ENCODE measurements at places on chromosomes 4 and X. TPM values are rescaled to one million over a fixed set of nuclear protein-coding genes. Genes with fewer than 3 reads are reported as not detected.
A peak's percentile ranks its signal among the peaks of the same experiment; 100 is the strongest.

LRCH2 gene
- total RNA-seq = 5.8 TPM

GRCh38 chrX:48826135-48826875, at the start of gene ERAS:
Gene ERAS, plus strand, starts transcription at chrX:48826513. Its CDS starts 2,611 bp downstream, at chrX:48829124.
- no peaks in the 10 kb centered on the region for H3K4me1 ChIP-seq
- H3K4me3 ChIP-seq = no peak within 1 kb of the TSS
- no peak within 1 kb of the TSS for H3K27ac ChIP-seq
- H3K36me3 ChIP-seq = no peaks in the 10 kb centered on the region

DNA sequence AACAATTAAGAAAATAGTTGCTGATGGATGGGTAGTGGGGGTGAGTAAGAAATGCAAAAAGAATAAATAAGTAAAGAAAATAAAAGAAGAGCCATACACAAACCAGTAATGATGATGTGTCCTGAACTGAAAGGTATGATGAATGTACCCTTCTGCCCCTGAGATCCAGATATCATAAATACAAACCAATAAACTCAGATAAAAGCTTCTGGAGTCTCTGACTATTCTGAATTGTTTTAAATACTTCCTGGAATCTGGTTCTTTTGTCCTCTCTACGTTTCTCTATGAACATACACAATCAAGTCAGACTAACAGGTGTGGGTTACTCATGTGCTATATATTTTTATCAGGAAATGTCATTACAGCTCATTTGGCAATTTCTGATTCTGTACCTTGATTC, 153.4 kb downstream of the PPP1R2C start:
- H3K27me3 ChIP-seq = no peaks in the 10 kb centered on the region
- no peaks in the 10 kb centered on the region for H3K4me1 ChIP-seq
- no peak overlapping the region for H3K4me3 ChIP-seq
- H3K36me3 ChIP-seq = no peaks in the 10 kb centered on the region
- no peak overlapping the region for H3K27ac ChIP-seq
- no peak for DNase-seq

GRCh38 chr4:10336471-10336870, 120.8 kb downstream of the ZNF518B start:
- DNase-seq = no peak
- no peaks in the 10 kb centered on the region for H3K36me3 ChIP-seq
- no peak overlapping the region for H3K27ac ChIP-seq
- H3K4me1 ChIP-seq = no peaks in the 10 kb centered on the region
- H3K27me3 ChIP-seq = no peaks in the 10 kb centered on the region

- no peak overlapping the region for H3K4me3 ChIP-seq
- H3K27ac ChIP-seq = no peak overlapping the region
- DNase-seq = no peak
- no peaks in the 10 kb centered on the region for H3K36me3 ChIP-seq
Observed at GRCh38 chr4:54096295-54096962, 3.5 kb upstream of the GSX2 start.

DNA sequence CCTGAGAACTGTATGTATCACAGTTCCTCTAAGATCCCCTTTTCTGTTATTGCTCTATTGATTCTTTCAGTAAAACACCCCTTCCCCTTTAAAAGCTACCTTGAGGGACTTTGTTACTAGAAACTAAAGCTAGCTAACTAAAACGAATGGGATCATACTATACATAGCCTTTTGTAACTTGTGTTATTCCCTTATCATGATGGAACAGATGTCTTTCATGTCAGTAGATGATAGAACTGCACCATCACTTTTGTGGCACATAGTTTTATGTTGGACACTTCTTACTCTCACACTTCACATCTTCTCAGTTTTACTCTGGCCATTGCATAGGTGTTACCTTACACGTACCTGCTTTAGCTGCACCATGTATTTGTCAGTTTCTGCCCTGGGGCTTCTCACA, 46.6 kb upstream of the PGRMC2 start:
- no peaks in the 10 kb centered on the region for H3K27me3 ChIP-seq
- no peak overlapping the region for H3K27ac ChIP-seq
- DNase-seq = no peak
- no peak overlapping the region for H3K4me3 ChIP-seq

PAGE4 gene
- not detected for total RNA-seq

DNA sequence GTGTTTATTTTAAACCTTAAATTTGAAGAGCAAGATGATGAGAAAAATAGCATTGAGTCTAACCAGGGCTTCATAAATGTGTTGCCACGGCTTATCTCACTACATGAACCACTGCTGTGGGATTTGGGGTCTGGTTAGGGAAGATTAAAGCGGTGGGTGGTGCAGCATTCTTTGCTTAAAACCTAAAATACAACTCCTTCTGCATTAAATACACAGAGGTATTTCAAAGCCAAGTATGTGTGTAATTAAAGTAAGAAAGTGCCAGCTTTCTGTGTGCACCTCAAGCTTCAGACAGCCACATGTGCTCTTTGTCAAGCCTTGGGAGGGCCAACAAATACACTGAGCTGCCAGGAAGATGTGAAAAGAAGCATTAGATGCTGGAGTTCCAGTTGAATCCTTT, 128.0 kb downstream of the CPE start:
- H3K4me1 ChIP-seq = peaks cover 11% of the 10 kb centered on the region
- no peaks in the 10 kb centered on the region for H3K27me3 ChIP-seq
- H3K27ac ChIP-seq = no peak overlapping the region
- no peak overlapping the region for H3K4me3 ChIP-seq

DNA sequence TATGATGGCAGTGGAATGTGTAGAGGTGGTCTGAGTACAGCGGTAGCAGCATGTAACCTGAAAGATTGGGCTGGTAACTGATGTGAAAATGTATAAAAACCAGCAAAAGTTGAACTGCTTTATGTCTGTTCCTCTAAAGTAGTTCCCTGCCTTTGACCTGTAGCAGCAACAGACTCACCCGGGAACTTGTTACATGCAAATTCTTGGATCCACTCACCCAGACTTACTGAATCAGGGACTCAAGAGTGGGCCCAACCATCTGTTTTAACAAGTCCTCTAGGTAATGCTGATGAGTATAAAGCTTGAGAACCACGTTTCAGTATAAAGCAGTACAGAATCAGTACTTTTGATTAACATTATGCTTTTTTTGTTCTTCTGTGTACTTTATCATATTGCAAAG, 84.7 kb downstream of the RAP1GDS1 start:
- H3K4me1 ChIP-seq = peaks cover 4% of the 10 kb centered on the region
- H3K27me3 ChIP-seq = no peaks in the 10 kb centered on the region
- DNase-seq = no peak

- H3K36me3 ChIP-seq = no peaks in the 10 kb centered on the region
- no peak overlapping the region for H3K4me3 ChIP-seq
- DNase-seq = no peak
- no peaks in the 10 kb centered on the region for H3K27me3 ChIP-seq
- no peaks in the 10 kb centered on the region for H3K4me1 ChIP-seq
- no peak overlapping the region for H3K27ac ChIP-seq
Observed at GRCh38 chr4:115688961-115689360, 575.5 kb upstream of the NDST4 start.

GRCh38 chr4:13538427-13538973, 5.8 kb downstream of the NKX3-2 start:
- no peak for DNase-seq
- peaks cover 98% of the 10 kb centered on the region for H3K27me3 ChIP-seq
- H3K27ac ChIP-seq = no peak overlapping the region
- no peak overlapping the region for H3K4me3 ChIP-seq
- H3K4me1 ChIP-seq = peaks cover under 1% of the 10 kb centered on the region
- no peaks in the 10 kb centered on the region for H3K36me3 ChIP-seq

SLITRK4 gene
- 3.7 TPM for total RNA-seq

CT47B1 gene
- total RNA-seq = not detected

POLR2B gene
- 135 TPM for total RNA-seq

GRCh38 chrX:100413229-100413628, 3.2 kb upstream of the PCDH19 start:
- H3K4me3 ChIP-seq = no peak overlapping the region
- H3K4me1 ChIP-seq = no peaks in the 10 kb centered on the region
- H3K36me3 ChIP-seq = no peaks in the 10 kb centered on the region
- no peak overlapping the region for H3K27ac ChIP-seq
- DNase-seq = peak; percentile 10

GRCh38 chrX:155279873-155280272, 15.6 kb upstream of the RAB39B start:
- no peaks in the 10 kb centered on the region for H3K36me3 ChIP-seq
- no peaks in the 10 kb centered on the region for H3K27me3 ChIP-seq
- no peak for DNase-seq
- H3K4me1 ChIP-seq = no peaks in the 10 kb centered on the region
- no peak overlapping the region for H3K4me3 ChIP-seq

CSAG2 gene
- total RNA-seq = not detected

GRCh38 chr4:152399246-152399645, 136.6 kb downstream of the FBXW7 start:
- no peak for DNase-seq
- no peaks in the 10 kb centered on the region for H3K27me3 ChIP-seq

- H3K27ac ChIP-seq = no peak overlapping the region
- H3K4me3 ChIP-seq = no peak overlapping the region
- peak; percentile 22 for DNase-seq
- no peaks in the 10 kb centered on the region for H3K27me3 ChIP-seq
- H3K4me1 ChIP-seq = no peaks in the 10 kb centered on the region
- H3K36me3 ChIP-seq = no peaks in the 10 kb centered on the region
Observed at GRCh38 chrX:132292793-132293192, 73.5 kb upstream of the RAP2C start.

HEPH gene
- total RNA-seq = 83.9 TPM

- peak; percentile 100 for DNase-seq
- H3K27ac ChIP-seq = peak overlapping the region; percentile 77
- H3K4me1 ChIP-seq = peaks cover 14% of the 10 kb centered on the region
Observed at GRCh38 chr4:107896158-107896645, 35.1 kb upstream of the CYP2U1 start.

DNA sequence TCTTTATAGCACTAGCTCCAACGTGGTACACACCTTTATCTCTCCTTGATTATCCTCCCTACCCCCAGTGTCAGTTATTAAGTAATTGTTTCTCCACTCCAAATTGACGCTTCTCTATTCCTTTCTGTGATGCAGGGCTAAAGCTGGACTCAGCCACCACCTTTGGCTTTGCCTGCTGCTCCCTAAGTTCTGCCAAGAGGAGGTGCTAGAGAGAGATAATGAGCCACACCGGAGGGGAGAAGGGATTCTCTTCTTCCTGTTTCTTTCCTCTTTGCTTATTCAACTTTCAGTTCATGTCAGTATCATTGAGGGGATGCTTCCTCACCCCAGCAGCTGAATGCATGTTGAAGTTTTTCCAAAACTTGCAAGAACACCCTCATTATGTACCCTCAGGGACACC, 176.5 kb downstream of the GBA3 start:
- H3K36me3 ChIP-seq = no peaks in the 10 kb centered on the region
- H3K27me3 ChIP-seq = no peaks in the 10 kb centered on the region
- H3K4me1 ChIP-seq = no peaks in the 10 kb centered on the region
- no peak for DNase-seq
- no peak overlapping the region for H3K27ac ChIP-seq

RTL3 gene
- 1.7 TPM for total RNA-seq

TMEM150C gene
- total RNA-seq = 0.95 TPM

ARMCX1 gene
- 17.9 TPM for total RNA-seq

ETDA gene
- total RNA-seq = not detected

DNA sequence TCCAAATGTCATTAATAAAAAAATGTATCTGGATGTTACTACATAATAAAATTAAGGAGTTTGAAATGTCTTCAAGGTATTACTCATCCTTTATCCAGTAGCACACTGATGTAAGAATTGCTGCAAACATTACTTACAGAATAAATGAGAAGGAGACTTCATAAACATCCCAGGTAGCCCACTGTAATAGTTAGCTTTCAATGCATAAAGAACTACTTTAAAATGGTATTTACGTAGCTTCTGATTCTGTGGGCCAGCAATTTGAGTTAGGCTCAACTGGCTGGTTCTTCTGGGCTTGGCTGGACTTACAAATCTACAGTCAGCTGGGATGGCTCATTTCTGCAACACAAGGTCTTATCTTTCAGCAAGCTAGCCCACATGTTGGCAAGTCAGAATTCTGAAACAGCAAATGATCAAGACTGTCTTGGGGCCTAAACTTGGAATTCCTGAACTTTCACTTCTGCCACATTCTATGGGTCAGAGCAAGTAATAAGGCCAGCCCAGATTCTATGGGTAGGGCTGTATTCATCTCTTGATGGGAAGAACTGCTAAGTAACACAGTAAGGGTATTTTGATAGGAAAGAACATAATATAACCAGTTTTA, 522.5 kb downstream of the IQCM start:
- no peaks in the 10 kb centered on the region for H3K27me3 ChIP-seq
- H3K27ac ChIP-seq = no peak overlapping the region
- H3K4me3 ChIP-seq = no peak overlapping the region
- no peaks in the 10 kb centered on the region for H3K4me1 ChIP-seq
- no peak for DNase-seq

DNA sequence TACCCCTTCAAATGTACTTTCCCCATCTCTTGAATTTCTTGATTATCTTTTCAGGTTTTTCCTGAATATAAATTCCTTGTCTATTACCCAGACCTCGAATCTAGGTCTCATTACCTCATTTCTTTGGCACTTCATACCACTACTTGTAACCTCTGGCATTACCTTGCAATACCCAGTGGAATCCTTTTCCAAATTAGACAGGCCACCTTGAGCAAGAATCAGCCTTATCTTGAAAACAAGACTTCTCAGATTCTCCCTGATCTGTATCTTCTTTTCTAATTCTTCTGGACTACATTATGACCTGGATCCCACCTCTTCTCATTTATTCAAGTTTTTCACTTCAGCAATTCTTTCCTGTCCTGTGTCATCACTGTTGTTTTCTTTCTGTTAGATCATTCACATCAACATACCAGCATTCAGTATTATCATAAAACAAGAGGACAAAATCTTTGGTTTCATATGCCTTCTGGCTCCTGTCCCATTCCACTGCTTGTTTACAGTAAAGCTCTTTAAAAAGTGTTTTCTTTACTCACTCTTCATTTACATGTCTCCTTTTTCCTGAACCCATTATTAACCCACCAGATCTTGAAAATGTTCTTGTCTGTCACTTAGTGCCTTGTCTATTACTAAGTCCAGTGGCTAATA, 275.6 kb upstream of the HS3ST1 start:
- no peaks in the 10 kb centered on the region for H3K27me3 ChIP-seq
- no peak overlapping the region for H3K27ac ChIP-seq
- no peaks in the 10 kb centered on the region for H3K36me3 ChIP-seq
- H3K4me3 ChIP-seq = no peak overlapping the region
- DNase-seq = peak; percentile 39

- no peak overlapping the region for H3K4me3 ChIP-seq
- no peaks in the 10 kb centered on the region for H3K36me3 ChIP-seq
- no peak overlapping the region for H3K27ac ChIP-seq
- no peak for DNase-seq
- H3K27me3 ChIP-seq = no peaks in the 10 kb centered on the region
- peaks cover 6% of the 10 kb centered on the region for H3K4me1 ChIP-seq
Observed at GRCh38 chr4:56215141-56215783, 172.0 kb downstream of the AASDH start.

SMIM31 gene
- total RNA-seq = not detected
